WTC11 (cell line): ENCODE measurements at places on chromosomes 2 and 18. TPM values are rescaled to one million over a fixed set of nuclear protein-coding genes. Genes with fewer than 3 reads are reported as not detected.

DNA sequence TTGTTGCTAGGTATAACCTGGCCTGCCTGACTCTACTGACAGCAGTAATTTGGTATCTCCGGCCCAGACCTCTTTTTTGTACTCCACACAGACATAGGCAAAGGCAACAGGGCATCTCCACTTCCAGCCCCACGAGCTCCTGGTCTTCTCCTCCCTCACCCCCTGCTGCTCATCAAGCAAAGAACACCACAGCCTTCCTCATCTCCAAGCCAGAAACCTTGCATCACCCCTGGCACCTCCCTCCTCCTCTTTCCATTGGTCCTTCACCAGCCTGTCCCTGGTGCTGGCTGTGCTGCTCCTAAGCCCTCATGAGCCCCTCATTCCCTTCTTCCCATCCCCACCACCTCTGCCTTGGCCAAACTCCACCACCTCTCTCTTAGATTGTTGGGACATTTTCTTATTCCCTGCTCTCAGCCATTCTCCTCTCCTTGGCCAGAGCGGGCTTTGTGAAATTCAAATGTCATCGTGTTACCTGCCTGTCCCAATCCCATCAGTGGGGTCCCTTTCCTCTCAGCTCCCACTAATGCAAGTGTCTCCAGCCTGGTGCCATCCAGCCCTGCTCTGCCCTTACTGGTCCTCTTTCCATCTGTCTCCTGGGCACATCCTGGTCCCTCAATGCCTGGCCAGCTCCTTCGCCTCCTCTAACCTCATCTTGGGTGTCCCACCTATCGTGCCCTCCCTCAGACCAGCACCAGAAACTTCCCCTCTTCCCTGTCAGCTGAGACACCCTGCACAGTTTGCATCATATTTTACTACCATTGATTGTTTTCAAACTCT is 77.4 kb downstream of the INHBB start:
- DNase-seq: no peak

DNA sequence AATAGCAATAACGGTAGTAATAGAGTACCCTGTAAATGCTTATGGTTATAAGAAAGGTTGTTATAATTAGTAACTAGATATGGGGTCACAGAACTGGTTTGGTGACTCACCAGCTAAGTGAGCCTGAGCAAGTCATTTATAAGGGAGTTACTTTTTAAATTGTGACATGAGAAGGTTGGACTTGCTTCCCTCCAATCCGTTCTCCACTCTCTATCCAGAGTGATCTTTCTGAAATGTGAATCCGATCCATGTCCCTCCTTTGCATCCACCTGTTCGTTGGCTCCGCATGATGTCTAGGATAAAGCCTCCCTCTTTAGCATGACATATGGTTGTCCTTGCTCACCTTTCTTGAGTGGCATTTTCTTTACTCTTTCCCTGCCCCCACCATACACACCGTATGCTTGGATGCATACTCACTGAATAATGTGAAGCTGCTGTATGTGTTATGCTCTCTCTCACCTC is 83.1 kb downstream of the CDC42EP3 start:
- no peak for DNase-seq

DNA sequence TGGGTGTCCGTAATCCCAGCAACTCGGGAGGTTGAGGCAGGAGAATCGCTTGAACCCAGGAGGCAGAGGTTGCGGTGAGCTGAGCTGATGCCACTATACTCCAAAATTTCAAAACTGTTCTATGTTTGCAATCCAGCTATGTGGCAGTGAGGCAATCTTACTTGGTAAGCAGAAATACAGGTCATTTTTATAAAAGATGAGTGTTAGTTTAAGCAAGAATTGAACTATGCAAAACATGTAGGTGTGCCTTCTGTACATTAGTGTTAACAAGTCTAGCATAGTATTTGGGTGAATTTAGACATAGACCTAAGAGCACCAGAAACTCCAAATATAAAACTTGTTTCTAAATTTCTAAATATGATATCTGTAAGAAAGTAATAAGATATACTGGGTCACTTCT is 7.2 kb downstream of the DSC1 start:
- no peak for DNase-seq

- DNase-seq: no peak
Observed at GRCh38 chr2:63642946-63643345, 54.2 kb downstream of the MDH1 start.

DNA sequence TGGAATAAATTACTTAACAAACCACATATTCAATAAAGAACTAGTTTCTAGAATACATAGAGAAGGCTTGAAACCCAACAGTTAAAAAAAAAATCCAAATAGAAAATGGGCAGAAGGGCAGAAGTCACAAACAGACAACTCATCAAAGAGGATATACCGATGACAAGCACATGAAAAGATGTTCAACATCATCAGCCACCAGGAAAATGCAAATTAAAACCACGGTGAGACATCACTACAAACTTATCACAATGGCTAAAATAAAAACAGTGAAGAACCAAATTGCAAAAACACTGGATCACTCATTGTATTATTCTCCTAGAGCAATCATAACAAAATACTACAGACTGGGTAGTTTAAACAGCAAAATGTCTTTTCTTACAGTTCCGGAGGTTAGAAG is 14.5 kb downstream of the SESTD1 start:
- no peak for DNase-seq

GRCh38 chr2:156901373-156902031 is 356.0 kb upstream of the GALNT5 start:
- no peak for DNase-seq

Gene SCN1A
- 0.62 to 1.6 TPM (median 1.0 TPM) in 3 replicates for total RNA-seq

Gene FTCDNL1
- 0.85 to 2.1 TPM (median 1.8 TPM) in 3 replicates for total RNA-seq

Gene FBXO36
- total RNA-seq: 4.0 to 5.3 TPM (median 4.6 TPM) in 3 replicates
